ENCODE measurements at places on chromosomes 7 and 10. TPM values are rescaled to one million over a fixed set of nuclear protein-coding genes. Genes with fewer than 3 reads are reported as not detected.
A peak's percentile ranks its signal among the peaks of the same experiment; 100 is the strongest.

Gene LDB1
- total RNA-seq, result 22.7 TPM

- no peak for DNase-seq
These were observed 48.6 kb downstream of the NCAPG2 start for GRCh38 chr7:158655931-158656441.

DNA sequence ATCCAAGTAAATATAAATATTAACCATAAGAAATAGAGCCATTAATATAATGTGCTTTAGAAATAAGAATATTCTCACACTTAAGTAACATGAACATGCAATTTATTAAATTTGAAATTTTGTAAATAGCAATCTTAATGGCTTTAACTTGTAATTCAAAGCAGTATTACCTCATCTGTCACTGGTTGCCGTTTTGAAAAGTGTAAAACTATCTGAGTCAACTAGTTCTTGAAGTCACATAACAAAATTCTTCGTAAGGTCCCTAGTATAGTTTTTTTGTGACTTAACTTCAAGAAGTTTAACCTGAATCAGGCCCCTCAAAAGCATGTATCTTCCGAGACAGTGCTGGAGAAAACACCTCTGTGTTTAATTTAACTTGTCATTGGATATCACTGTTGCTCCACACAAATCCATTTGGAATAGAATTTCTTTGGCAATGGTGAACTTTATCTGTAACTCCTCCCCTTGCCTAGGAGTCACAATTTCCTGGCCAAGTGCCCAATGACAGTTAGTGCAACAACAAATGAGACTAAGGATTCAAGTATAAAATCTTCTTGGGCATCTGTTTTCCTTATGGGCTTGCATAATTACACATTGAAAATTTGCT lies 47.1 kb downstream of the NT5C2 start:
- peak; percentile 57 for DNase-seq

DNA sequence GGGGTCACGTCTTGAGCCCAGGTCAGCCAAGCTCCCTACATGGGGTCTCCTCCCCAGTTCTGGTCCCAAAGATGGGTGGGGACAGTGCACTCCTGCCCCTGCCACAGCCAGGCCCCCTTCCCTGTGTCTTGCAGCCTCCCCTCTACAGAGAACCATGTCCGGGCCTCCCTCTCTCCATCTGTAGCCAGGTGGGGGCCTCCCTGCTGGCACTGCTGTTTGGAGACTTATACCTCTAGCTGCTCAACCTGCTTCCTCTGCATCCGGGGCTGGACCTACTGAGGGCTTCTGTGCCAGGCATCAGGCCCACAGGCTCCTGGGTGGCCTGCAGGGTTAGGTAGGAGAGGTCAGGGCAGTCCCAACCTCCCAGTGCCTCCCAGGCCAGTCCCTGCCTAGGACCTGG lies 7.9 kb downstream of the SH2B2 start:
- no peak for DNase-seq

- no peak for DNase-seq
These were observed 19.2 kb downstream of the TBATA start for GRCh38 chr10:70765794-70766594.

DNA sequence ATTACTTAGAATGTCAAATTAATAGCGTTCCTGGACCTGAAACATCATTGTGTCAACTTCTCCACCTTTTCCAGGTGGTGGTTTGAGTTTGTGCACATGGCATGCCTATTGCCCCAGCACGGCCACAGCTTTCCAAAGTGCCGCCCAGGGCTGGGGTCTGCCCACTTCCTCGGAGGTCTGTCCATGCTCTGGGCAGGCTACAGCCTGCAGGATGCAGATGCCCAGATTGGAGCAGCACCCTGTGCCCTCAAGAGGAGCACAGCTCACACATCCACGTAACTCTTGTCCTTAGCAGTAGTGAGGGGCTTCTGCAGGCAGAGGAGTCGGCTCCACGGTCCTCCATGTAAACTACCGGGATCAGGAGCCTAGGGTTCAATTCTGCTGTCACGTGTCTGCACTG lies 238.6 kb downstream of the EBF3 start:
- DNase-seq, result no peak

- DNase-seq, result no peak
These were observed 689.8 kb upstream of the NRP1 start for GRCh38 chr10:34024282-34024681.

- DNase-seq, result no peak
These were observed 39.8 kb downstream of the FOXL3 start for GRCh38 chr7:329691-330281.

- DNase-seq, result no peak
These were observed 26.8 kb upstream of the EGR2 start for GRCh38 chr10:62842983-62843382.

DNA sequence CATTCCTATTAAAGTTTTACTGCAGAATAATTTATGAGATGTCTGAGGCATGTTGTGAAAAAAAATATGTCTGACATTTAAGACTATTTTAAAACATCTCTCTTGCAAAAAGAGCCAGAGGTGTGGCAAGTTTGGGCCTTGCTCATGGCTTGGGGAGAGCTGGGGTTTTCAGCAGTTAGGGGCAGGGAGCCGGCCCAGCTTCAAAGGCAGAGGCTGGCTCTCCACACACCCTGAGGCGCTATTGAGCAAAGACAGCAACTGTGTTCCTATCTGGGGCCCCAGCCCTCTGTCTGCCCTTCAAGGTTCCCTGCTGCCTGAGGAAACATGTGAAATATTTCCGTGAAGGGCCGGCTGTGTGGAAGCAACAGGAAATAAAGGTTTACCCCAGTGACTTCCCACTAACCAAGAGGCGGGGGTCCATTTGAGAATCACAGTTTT lies 94.0 kb downstream of the SORBS1 start:
- no peak for DNase-seq

Data from Caki2 (cell line).